ENCODE measurements at places on chromosomes 5 and 9.

GRCh38 chr5:150120062-150120441 lies 33.7 kb upstream of the CSF1R start:
- no peak overlapping the region for H3K27ac ChIP-seq
- no peak overlapping the region for H3K4me3 ChIP-seq
- peaks cover 9% of the 10 kb centered on the region for H3K36me3 ChIP-seq
- no peaks in the 10 kb centered on the region for H3K4me1 ChIP-seq
- DNase-seq, result no peak

- H3K27me3 ChIP-seq, result no peaks in the 10 kb centered on the region
- H3K27ac ChIP-seq, result no peak overlapping the region
- H3K4me3 ChIP-seq, result no peak overlapping the region
- no peaks in the 10 kb centered on the region for H3K36me3 ChIP-seq
- H3K4me1 ChIP-seq, result no peaks in the 10 kb centered on the region
Observed at GRCh38 chr5:145161391-145161790, 673.8 kb downstream of the PRELID2 start.

GRCh38 chr5:167208911-167209310 lies 1082.5 kb upstream of the WWC1 start:
- H3K27me3 ChIP-seq, result no peaks in the 10 kb centered on the region
- H3K36me3 ChIP-seq, result no peaks in the 10 kb centered on the region
- H3K4me3 ChIP-seq, result no peak overlapping the region

DNA sequence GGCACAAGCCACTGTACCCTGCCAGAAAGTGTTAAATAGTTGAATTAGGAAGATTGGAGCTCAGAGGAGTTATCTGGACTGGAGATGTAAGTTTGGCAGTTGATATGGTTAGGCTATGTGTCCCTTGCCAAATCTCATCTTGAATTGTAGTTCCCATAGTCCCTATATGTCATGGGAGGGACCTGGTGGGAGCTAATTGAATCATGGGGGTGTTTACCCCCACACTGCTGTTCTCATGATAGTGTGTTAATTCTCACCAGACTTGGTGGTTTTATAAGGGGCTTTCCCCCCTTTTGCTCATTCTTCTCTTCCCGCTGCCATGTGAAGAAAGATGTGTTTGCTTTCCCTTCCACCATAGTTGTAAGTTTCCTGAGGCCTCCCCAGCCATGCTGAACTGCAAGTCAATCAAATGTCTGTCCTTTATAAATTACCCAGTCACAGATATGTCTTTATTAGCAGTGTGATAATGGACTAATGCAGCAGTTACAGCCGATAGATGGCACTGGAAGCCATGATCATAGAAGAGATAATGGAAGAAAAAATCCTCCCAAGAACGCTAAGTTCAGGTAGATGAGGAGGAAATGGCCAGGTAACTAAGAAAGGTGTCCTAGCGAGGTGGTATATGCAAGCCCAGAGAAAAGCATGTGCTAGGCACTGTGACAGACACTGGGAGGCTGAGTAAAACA lies 51.4 kb downstream of the TNFSF8 start:
- H3K4me1 ChIP-seq, result no peaks in the 10 kb centered on the region
- H3K4me3 ChIP-seq, result no peak overlapping the region
- H3K36me3 ChIP-seq, result no peaks in the 10 kb centered on the region
- no peaks in the 10 kb centered on the region for H3K27me3 ChIP-seq
- no peak for DNase-seq

DNA sequence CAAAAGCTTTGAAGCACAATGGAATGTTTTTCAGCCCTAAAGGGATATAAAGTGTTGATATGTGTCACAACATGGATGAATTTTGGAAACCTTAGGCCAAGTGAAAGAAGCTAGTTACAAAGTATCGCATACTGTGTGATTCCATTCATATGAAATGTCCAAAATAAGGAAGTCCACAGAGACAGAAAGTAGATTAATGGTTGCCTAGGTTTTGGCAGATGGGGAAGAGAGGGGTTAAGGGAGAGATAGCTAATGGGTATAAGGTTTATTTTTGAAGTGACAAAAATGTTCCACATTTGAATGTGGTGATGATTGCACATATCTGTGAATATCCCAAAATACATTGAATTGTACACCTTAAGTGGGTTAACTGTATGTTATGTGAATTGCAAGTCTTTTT lies 57.5 kb upstream of the MCCC2 start:
- no peaks in the 10 kb centered on the region for H3K4me1 ChIP-seq
- H3K4me3 ChIP-seq, result no peak overlapping the region
- H3K27me3 ChIP-seq, result no peaks in the 10 kb centered on the region
- DNase-seq, result no peak

- H3K36me3 ChIP-seq, result no peaks in the 10 kb centered on the region
- no peaks in the 10 kb centered on the region for H3K27me3 ChIP-seq
- no peak overlapping the region for H3K27ac ChIP-seq
- no peak overlapping the region for H3K4me3 ChIP-seq
- no peaks in the 10 kb centered on the region for H3K4me1 ChIP-seq
Observed at GRCh38 chr5:143964919-143965318, 153.0 kb downstream of the HMHB1 start.
